Muscle of arm (tissue), 14 donors: ENCODE measurements at places on chromosomes 11 and 22. TPM values are rescaled to one million over a fixed set of nuclear protein-coding genes. Genes with fewer than 3 reads are reported as not detected.

DNA sequence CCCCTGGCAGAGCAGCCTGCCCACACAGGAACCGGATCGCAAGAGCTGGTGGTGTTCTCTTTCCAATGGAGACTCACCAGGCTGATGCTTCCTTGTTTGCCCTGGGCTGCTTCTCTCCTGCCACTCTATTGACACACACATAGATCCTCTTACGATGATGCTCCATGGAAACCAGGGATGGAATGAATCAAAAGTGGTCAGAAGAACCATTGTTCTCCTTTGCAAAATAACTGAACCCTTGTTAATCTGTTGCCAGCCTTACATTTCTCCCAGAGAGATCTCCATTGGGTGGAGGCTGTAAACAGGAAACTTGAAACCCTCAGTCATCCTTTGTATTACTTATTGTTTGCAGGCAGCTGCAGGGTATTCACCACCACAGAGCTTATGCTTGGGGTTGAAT lies 24.6 kb upstream of the LDLRAD3 start:
- no peak for DNase-seq

- no peak for DNase-seq
These were observed 68.3 kb upstream of the MYOD1 start for GRCh38 chr11:17651061-17651460.

DNA sequence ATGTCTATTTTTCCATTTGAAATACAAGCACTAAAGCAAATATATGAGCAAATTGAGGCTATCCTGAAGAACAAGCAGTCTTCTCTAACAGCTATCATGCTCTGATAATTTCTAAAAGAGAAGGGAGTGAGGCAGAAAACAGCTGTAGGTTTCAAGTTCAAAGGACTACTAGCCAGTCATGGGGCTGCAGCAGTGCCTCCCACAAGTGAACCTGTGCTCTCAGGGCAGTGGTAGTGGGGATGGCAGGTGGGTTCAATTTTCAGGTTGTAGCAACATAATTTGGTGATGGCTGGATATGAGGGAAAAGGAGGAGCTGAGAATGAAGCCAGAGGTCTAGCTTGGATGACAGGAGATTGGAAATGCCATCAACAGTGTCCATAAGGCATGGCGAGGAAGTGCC lies 93.5 kb upstream of the ARHGAP20 start:
- DNase-seq, result no peak

GRCh38 chr11:64778473-64779298 lies at the start of gene SF1:
TSS of gene SF1 (minus strand) at chr11:64778542. CDS start at chr11:64778392, 150 bp downstream.
- peak; percentile 99 for DNase-seq

DNA sequence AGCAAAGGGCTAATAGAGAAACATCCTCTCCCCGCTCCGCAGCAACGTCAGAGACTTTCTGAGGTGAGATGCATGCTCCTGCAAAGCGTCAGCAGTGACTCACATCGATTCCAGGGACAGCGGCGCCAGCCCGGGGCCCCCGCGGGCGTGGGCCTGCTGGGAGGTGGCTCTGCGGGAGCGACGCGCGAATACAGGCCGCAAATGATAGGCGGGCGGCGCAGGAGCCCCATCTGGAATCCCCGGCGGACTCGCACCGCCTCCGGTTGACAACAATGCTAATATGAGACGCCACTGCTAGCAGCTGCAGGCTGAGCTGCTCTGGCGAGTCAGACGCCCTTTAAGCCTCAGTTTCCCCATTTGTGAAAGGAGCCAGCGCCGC lies 557 bp downstream of the RANGAP1 start:
- DNase-seq, result peak; percentile 11

DNA sequence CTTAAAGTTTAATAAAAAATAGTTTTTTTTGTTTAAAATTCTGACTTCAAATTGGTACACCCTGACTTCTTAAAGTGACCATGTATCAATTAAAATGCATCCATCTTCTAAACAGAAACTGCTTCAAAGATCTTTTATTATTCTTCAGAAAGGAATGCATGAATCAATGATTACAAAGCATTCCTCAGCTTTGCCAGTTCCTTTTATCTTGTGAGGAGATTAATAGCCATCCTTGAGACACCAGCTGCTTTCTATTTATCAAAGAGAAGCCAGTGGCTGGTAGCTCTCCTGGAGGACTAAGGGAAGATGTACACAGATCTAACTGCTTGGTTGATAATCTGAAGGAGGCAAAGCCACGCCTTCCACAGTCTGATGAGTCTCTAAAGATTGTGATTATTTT lies 2222.5 kb downstream of the LRRC4C start:
- no peak for DNase-seq

- DNase-seq, result no peak
These were observed 589.8 kb downstream of the ETS1 start for GRCh38 chr11:127997594-127997993.

Gene FOLH1
- polyA plus RNA-seq, result not detected

Gene BIRC2
- polyA plus RNA-seq, result 52.5 TPM

Gene ATG16L2
- polyA plus RNA-seq, result 51.0 TPM
